ENCODE measurements at places on chromosomes 5 and 9. TPM values are rescaled to one million over a fixed set of nuclear protein-coding genes. Genes with fewer than 3 reads are reported as not detected.

Gene BRINP1
- total RNA-seq, result not detected

DNA sequence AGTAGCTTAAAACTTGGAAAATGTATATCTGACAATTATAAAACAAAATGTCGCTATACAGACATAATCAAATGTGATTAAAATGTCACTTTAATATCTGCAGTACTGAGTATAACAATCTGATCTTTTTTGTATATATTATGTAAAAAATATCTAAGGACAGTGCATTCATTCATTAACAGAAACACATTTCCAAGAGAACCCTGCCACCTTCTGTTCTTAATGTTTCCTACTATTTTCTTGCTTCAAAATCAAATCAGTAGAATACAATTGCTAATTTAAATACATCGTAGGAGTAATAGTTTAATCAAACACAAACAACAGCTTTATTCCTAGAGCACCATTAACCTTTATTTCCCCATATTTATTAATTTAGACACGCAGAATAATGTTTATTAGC is 142.6 kb upstream of the ST8SIA4 start:
- no peaks in the 10 kb centered on the region for H3K4me1 ChIP-seq
- H3K36me3 ChIP-seq, result no peaks in the 10 kb centered on the region
- DNase-seq, result no peak

DNA sequence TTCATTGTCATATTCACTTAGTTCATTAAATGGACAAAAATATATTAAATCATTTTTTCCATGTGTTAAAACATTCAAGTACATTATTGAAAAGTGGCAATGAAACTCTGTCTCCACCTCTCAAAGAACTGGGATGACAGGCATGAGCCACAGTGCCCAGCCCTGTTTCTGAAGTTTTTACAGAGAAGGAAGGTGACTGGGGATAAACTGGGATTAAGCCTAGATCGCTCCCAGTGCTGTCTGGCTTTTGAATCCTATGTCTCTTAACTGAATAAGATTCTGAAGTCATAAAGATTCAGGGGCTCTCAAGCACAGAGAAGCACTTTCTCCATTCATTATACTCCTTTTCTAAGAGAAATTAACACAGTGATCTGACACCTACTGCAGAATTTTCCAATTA is 88.3 kb downstream of the SLC38A9 start:
- H3K27me3 ChIP-seq, result no peaks in the 10 kb centered on the region
- no peaks in the 10 kb centered on the region for H3K4me1 ChIP-seq
- H3K4me3 ChIP-seq, result no peak overlapping the region

DNA sequence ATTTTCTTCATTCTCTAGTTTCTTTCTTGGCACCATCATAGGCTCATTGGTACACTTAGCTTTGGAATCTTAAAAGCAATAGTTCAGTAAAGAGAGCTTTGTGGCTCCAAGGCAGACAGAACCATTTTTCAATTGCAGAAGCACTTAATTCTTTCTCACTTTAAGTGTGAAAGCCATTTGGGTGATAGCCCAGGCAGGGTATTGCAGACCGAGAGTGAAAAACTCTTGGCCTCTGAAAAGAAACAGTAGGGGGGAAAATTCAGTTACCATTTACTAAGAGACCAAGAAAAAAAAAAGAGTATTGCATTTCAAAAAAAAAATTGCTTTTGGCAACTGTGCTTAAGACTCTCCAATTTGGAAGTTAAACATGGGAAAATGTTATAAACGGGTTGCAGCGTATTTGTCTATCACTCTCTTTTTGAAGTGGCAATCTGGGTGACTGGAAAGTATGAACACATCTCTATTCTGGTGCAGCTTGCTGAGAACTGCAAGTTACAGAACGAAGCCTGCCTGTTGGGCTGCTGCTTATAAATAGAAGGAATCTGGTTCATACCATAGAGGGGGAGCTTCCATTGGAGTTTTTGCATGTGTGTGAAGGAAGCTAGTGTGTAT is 170.5 kb downstream of the TLE4 start:
- no peak for DNase-seq
- no peaks in the 10 kb centered on the region for H3K36me3 ChIP-seq
- H3K27ac ChIP-seq, result peak overlapping the region; percentile 23
- H3K27me3 ChIP-seq, result no peaks in the 10 kb centered on the region

GRCh38 chr5:135037519-135038204 is 3.6 kb upstream of the PITX1 start:
- no peaks in the 10 kb centered on the region for H3K36me3 ChIP-seq
- peaks cover 72% of the 10 kb centered on the region for H3K27me3 ChIP-seq
- no peak overlapping the region for H3K4me3 ChIP-seq
- peak; percentile 56 for DNase-seq

Data from chondrocyte (in vitro differentiated cells).